ENCODE measurements at places on chromosomes 2 and 18.
A peak's percentile ranks its signal among the peaks of the same experiment; 100 is the strongest.

DNA sequence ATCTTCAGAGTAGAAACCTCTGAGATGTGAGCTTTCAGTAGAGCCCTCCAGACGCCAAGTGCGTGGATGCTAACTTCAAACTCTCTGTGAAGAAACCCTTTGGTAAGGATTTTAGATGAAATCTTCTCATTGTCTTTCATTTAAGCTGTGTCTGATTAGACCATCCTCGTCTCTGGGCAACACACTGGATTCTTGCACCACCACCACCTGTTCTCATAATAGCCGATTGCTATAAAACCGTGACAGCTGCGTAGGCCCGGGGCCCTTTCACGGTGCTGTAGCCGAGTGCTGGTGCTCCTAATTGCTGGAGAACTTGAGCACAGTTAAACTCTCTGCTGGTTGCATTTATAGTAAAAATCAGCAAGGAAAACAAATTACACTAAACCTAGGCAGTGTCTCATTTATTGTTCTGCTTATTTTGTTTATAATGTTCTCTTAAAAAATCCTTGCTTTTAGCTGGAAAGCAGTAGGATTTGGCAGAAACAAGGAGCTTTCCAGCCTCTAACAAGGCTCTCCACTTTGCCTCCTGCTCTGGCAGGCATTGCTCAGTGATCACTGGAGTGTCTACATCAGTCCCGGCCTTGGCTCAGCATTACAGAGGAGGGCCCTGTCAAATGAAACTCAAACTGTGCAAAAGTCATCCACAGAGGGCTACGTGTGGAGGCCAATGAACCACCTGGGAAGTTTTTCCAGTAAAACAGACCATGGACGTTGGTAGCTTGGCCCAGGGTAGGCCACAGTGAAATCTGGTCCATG is 40.9 kb upstream of the MBP start:
- no peak for DNase-seq

- no peak for DNase-seq
These were observed 28.9 kb downstream of the ADI1 start for GRCh38 chr2:3490191-3491170.

GRCh38 chr18:21914739-21915319 is 174.2 kb downstream of the MIB1 start:
- DNase-seq, result no peak

DNA sequence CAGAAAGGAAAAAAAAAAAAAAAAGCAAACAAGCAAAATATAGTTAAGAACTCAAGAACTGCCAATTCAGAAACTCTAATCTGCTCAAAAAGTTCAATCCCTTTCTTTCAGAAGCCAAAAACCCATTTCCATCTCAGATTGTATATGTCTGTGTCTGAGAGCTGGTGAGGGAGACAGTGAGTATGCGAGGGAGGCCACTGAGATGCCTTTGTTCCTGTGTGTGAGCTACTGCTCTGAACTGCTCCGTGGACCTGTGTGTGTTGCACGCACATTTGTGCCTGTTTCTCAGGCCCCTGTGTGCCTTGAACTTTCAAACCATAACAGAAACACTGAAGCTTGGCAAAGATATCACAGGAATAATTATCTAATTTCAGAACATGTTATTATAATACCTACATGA is 2.5 kb upstream of the PKDCC start:
- DNase-seq, result no peak

DNA sequence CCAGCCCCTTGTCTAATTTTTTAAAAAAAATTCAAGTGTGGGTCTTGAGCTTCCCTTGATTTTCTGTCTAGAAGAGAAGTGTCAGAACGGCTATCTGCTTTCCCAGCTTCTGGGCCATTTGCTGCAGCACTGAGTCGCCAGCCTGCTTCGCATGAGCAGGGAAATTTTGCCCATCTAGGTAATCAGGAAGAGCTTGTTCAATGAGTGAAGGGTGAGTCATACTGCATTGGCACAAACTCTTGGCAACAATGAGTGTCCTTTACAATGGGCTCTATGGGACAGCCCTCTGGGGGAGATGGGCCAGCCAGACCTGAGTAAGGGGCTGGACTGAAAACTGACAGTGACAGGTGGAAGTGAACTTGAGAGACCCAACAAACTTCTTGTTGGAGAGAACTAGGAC is 2.4 kb upstream of the RNF144A start:
- no peak for DNase-seq

GRCh38 chr18:37537868-37538525 is 27.6 kb downstream of the CELF4 start:
- DNase-seq, result peak; percentile 11

DNA sequence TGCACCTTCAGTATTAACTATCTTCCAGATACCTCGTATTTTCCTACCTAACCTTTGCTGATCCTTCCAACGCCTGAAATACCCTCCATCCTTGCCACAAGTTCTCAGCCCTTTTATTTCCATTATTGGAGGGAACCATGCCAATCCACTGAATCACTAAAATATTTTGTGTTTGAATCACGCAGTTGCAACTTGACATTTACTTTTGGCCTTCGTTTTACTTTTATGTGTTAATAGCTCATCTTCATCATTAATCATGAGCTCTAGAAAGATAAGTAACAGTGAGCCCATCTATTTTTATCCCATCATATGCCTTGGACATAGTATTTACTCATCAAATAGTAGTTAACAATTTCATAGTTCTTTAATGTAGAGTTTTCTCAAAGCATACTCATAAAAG is 463.2 kb downstream of the THSD7B start:
- DNase-seq, result no peak

Data from stimulated activated CD4-positive, alpha-beta T cell treated with anti-CD3 and anti-CD28 coated beads, TNF-alpha, amount 100 ng/mL, for 24 hours (primary cell).